ENCODE measurements at places on chromosomes 5 and 9. TPM values are rescaled to one million over a fixed set of nuclear protein-coding genes. Genes with fewer than 3 reads are reported as not detected.

Gene CTNNA1
- 586 TPM for total RNA-seq

Gene EEIG1
- 0.99 TPM for total RNA-seq

Gene PTPRD
- 5.8 TPM for total RNA-seq

Gene RASGEF1C
- total RNA-seq: not detected

Gene PCDHGB1
- 0.99 TPM for total RNA-seq

Gene AMACR
- 5.6 TPM for total RNA-seq

Gene TMC1
- total RNA-seq: 2.1 TPM

Gene KCNV2
- total RNA-seq: not detected

Gene CD180
- not detected for total RNA-seq

Gene AFAP1L1
- total RNA-seq: 118 TPM

Gene PCDHA9
- 0.09 TPM for total RNA-seq

Gene PCDHB9
- total RNA-seq: 0.28 TPM

All from endothelial cell of coronary artery (primary cell).